ENCODE measurements at places on chromosomes 5 and 9.

GRCh38 chr5:147576646-147577535, 67.0 kb upstream of the DPYSL3 start:
- DNase-seq: peak; percentile 42
- no peaks in the 10 kb centered on the region for H3K4me1 ChIP-seq
- no peak overlapping the region for H3K4me3 ChIP-seq
- no peaks in the 10 kb centered on the region for H3K36me3 ChIP-seq
- H3K27me3 ChIP-seq: peaks cover 12% of the 10 kb centered on the region

- no peak for DNase-seq
- peaks cover 65% of the 10 kb centered on the region for H3K4me1 ChIP-seq
- H3K27me3 ChIP-seq: no peaks in the 10 kb centered on the region
- H3K27ac ChIP-seq: peak overlapping the region; percentile 81
- H3K4me3 ChIP-seq: no peak overlapping the region
Observed at GRCh38 chr9:71796100-71796767, 27.9 kb upstream of the CEMIP2 start.

DNA sequence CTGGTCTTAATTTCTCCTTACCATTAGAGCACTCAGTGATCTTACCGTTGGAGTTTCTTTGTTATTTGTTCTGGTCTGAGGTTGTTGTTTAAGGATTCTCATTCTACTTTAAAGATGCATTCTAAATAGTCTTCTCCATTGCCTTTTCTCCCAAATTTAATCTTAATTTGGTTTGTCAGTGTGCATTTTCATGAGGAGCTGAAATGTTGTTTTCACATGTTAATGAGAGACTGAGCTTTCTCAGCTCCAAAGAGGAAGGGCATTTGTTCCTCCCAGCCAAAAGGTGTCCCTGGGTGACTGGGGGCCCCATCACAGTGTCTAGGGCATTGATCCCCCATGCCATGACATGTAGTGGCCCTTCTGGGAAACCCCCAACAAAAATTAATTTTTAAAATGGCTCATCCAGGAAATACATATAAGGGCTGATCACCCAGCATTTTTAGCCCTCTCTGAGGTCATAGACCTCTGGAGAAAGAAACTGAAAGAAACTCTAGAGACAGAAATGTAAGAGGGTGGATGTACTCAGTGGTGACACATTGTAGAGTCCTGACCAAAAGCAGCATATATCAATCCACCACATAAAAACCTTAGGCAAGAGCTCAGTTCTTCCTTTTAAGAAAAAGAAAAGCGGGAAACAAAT, 240.4 kb upstream of the RAI14 start:
- peaks cover 11% of the 10 kb centered on the region for H3K27me3 ChIP-seq
- no peak overlapping the region for H3K4me3 ChIP-seq
- H3K27ac ChIP-seq: no peak overlapping the region
- DNase-seq: no peak

DNA sequence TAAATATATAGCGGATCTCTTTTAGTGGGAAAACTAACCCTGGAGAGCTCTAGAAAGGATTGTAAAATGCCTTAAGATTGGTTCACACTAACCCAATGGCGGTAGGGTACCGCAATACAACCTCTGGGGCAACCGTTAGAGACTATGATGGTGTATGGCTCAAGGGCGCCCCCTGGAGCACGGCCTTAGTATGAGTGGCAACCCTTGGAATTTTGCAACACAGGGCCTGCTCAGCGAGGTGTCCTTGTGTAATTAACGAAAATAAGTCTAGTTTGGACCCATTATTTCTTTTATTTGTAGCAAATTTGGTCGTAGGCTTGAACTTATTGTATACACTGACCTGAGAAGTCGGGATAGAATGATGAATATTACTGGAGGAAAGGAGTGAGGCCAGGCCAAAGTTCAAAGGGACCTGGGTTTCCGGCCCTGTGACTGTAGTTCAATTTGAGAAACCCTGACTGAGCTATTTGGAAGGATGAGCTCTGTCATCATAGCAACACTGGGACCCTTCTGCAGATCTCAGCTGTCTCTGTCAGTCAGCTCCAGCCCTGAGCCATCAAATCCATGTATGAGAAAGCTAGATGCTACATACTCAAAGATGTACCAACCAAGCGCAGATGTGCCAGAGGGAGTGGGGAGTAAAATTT, 54.8 kb downstream of the CAMK4 start:
- no peaks in the 10 kb centered on the region for H3K27me3 ChIP-seq
- peak; percentile 94 for DNase-seq
- peak overlapping the region; percentile 84 for H3K27ac ChIP-seq
- H3K4me1 ChIP-seq: peaks cover 75% of the 10 kb centered on the region
- H3K4me3 ChIP-seq: no peak overlapping the region

DNA sequence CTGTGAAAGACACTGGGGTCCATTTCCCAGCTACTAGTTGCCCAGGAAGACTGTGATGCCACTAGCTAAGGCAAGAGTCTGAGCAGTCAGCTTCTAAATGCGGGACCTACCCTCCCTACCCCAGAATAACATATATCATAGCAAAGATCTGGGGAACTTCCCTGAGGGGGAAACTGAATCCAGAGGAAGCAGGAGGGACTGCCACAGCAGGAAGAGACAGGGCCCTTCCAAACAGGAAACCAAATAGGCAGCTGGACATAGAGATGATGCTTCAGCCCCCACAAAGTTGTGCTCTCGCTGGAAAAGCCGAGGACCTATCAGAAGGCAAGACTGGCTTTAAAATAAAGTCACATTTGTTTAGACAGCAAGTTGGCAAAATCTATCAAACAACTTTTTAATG, 51.1 kb downstream of the KLHL3 start:
- H3K4me3 ChIP-seq: no peak overlapping the region
- no peaks in the 10 kb centered on the region for H3K27me3 ChIP-seq
- H3K27ac ChIP-seq: no peak overlapping the region
- peaks cover 22% of the 10 kb centered on the region for H3K36me3 ChIP-seq
- no peaks in the 10 kb centered on the region for H3K4me1 ChIP-seq

GRCh38 chr9:7324152-7324598, 475.4 kb downstream of the DMAC1 start:
- no peak overlapping the region for H3K4me3 ChIP-seq
- H3K27me3 ChIP-seq: peaks cover 2% of the 10 kb centered on the region
- no peak for DNase-seq
- H3K36me3 ChIP-seq: no peaks in the 10 kb centered on the region
- no peaks in the 10 kb centered on the region for H3K4me1 ChIP-seq

DNA sequence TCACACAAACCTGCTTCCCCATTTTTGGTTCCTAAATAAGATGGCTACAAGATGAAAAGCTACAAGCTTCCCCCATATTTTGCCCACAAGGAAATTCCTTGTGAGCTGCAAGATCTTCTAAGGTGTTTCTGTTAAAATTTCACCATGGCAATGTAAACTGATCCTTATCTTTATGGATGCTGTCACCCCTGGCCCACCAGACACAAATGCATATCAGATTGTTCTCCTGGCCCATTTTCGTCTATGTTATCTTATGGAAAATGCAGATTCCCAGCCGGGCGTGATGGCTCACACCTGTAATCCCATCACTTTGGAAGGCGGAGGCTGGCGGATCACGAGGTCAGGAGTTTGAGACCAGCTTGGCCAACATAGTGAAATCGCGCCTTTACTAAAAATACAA, 65.1 kb upstream of the IL6ST start:
- no peaks in the 10 kb centered on the region for H3K36me3 ChIP-seq
- H3K27me3 ChIP-seq: no peaks in the 10 kb centered on the region
- no peak overlapping the region for H3K27ac ChIP-seq
- no peak for DNase-seq
- H3K4me3 ChIP-seq: peak overlapping the region; percentile 29

DNA sequence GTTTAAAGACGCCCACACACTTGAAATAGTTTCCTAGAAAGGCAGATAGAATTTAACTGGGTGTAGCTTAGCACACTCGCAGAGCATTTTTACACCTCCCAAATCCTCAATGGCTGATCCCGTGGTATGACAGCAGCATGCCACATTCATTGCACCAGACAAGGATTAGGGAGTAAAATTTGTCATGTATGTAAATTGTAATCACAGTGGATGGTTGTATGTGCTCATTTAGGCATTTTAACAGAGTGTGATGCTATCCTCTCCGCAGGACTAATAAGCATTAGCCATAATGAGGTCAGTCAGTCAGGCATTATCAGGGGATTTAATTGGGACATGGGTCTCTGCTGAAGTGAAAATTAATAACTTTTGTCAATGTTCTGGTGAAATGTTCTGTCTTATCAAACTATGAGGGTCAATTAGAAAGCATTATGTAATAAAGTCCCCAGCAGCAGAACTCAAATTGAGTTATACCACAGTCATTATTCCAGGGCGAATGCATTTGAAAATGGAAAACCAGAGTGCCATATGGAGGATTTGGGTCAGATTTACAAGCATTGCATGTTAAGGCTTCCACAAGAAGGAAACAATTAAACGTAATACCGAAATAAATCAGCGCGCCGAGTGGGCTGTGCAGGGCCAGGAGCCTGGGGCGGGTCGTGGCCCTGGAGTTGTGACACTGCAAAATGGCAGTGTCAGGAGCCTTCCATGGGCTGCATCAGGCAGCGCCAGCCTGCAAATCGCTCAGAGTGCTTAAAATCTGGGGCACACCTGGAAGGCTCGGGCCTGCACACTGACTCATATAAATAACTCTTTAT, 602.2 kb downstream of the BNC2 start:
- no peak overlapping the region for H3K27ac ChIP-seq
- no peak for DNase-seq

- H3K27me3 ChIP-seq: peaks cover 40% of the 10 kb centered on the region
- H3K4me1 ChIP-seq: peaks cover 74% of the 10 kb centered on the region
- no peak overlapping the region for H3K27ac ChIP-seq
- no peaks in the 10 kb centered on the region for H3K36me3 ChIP-seq
- H3K4me3 ChIP-seq: no peak overlapping the region
- no peak for DNase-seq
Observed at GRCh38 chr9:91044354-91044753, 242.7 kb downstream of the SYK start.

GRCh38 chr5:170366276-170366675, 22.9 kb downstream of the KCNMB1 start:
- DNase-seq: no peak
- no peak overlapping the region for H3K4me3 ChIP-seq

Measured in activated T-cell treated with anti-CD3 and anti-CD28 coated beads, Interleukin-2, amount 50 U/mL, for 24 hours (primary cell).